GM23338 (cell line): ENCODE measurements at places on chromosomes 2 and 18.

- DNase-seq = no peak
Observed at GRCh38 chr2:206881708-206882410, 57.5 kb upstream of the CPO start.

- DNase-seq = no peak
Observed at GRCh38 chr18:76486038-76486437, 9.0 kb downstream of the ZNF516 start.

- no peak for DNase-seq
Observed at GRCh38 chr18:35949090-35949489, 23.4 kb upstream of the RMP24 start.

GRCh38 chr18:75475228-75475627 is 47.7 kb upstream of the SMIM21 start:
- DNase-seq = no peak

- DNase-seq = no peak
Observed at GRCh38 chr2:190583507-190584337, 49.2 kb upstream of the NEMP2 start.

DNA sequence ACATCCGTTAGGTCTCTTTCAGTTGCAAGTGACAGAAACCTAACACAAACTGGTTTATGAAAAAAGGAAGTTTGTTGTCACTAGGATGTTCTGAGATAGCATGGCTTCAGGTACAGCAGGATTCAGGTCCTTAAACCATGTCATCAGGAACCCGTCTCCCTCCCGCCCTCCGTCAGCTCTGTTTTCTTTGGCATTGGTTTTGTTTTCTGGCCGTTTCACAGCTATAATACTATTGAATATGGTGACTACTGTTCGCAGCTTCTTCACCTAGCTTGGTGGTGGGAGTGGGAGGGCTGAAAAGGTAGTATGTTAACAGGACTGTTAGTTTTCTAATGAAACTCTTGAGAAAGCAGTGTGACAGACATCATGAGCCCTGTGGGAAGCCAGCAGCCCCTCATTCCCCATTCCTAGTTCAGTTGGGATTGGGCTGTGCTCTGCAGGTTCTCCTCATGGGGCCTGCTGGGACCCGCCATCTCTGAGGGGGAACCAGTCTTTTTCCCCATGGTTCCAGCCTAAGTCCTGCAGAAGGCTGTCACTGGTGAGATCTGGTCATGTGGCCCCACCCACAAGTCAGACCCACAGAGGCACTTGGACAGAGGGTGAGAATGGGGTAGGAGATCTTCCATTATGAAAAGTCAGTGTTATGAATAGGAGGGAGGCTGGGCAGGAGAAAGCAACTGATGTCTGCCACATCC is 12.1 kb downstream of the PTMA start:
- no peak for DNase-seq
